ENCODE measurements at places on chromosomes 1 and 21.
A peak's percentile ranks its signal among the peaks of the same experiment; 100 is the strongest.

GRCh38 chr21:26554365-26554764, 18.7 kb downstream of the CYYR1 start:
- DNase-seq = no peak

- DNase-seq = peak; percentile 21
Observed at GRCh38 chr1:83583351-83584014, 415.4 kb downstream of the TTLL7 start.

DNA sequence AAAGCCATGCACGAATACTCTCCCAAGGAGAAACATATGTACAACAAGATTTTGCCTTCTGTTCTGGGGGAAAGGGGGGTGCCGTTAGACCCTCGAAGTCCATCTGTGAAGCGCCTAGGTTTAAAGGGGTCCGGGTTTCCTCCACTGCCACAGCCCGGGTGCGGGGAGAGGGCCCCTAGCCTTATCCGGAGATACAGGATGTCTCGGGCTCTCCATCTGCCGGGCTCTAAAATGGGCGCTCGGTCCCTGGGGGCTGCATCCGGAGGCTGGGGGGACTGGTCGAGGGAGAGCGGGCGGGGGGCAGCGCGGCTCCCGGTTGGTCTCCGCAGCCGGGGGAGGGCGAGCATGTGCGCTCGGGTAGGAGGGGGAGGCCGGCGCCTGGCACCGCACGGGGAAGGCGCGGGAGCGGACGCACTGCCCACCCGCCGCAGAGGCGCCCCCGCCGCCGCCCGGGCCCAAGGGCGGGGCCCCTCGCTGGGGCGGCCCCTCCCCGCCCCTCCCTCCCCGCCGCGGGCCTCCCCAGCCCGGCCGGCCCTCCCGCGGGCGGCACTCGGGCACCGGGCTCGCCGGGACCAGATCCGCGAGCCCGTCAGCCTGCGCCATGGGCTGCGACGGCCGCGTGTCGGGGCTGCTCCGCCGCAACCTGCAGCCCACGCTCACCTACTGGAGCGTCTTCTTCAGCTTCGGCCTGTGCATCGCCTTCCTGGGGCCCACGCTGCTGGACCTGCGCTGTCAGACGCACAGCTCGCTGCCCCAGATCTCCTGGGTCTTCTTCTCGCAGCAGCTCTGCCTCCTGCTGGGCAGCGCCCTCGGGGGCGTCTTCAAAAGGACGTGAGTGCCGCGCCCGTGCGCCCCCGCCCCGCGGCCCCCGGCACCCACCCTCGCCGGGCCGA, 63.1 kb downstream of the ELK4 start:
- no peak for DNase-seq

DNA sequence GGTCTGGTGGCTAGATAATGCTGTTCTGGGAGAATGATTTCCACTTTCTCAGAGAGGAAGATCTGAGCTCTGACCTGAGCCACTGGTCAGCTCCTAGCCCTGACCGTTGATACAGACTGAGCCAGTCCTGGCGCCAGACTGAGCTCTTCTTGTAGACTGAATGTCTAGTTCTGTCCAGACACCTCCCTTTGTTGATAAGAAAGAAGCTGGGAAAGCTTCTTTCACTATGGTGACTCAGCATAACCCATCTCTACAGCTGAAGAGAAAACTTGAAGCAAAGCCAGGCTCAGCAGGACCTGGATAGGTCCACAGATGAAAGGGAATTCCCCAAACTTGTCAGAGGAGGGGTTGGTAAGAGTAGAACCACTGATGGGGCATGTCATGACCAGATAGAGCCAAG, 9.9 kb upstream of the TRABD2B start:
- no peak for DNase-seq

GRCh38 chr1:183218971-183219615, 33.0 kb downstream of the LAMC2 start:
- DNase-seq = peak; percentile 60

- no peak for DNase-seq
Observed at GRCh38 chr1:205989786-205990185, 13.4 kb downstream of the RAB7B start.

DNA sequence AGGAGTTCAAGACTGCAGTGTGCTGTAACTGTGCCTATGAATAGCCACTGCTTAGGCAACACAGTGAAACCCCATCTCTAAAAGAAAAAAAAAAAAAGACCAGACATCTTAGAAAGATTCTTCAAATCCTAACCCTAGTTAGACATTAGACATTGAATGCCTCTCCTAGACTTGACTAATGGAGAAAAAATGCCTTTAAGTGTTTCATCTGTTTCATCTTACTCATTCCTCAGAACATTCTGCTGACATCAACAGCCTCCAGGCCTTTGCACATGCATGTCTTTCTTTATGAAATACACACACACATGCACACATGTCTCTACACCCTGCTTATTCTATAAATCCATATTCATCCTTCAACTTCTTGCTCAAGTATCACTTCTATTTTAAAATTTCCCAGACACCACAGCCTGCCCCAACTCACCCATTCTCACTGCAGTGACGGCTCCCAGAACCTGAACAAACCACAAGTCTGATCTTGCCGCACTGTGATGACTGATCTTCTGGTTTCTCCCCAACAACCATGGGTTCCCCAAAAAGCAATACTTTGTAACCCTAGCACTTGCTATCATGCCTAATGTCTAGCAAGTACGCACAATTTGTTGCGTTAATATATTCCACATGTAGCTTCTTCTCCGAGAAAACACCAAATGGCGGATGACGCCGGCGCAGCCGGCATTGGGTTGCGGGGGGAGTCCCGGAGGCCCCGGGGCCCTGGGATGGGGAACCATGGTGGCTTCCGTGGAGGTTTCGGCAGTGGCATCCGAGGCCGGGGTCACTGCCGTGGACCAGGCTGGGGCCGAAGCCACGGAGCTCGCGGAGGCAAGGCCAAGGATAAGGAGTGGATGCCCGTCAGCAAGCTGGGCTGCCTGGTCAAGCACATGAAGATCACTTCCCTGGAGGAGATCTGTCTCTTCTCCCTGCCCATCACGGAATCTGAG, 37.4 kb downstream of the LRRC52 start:
- DNase-seq = no peak

DNA sequence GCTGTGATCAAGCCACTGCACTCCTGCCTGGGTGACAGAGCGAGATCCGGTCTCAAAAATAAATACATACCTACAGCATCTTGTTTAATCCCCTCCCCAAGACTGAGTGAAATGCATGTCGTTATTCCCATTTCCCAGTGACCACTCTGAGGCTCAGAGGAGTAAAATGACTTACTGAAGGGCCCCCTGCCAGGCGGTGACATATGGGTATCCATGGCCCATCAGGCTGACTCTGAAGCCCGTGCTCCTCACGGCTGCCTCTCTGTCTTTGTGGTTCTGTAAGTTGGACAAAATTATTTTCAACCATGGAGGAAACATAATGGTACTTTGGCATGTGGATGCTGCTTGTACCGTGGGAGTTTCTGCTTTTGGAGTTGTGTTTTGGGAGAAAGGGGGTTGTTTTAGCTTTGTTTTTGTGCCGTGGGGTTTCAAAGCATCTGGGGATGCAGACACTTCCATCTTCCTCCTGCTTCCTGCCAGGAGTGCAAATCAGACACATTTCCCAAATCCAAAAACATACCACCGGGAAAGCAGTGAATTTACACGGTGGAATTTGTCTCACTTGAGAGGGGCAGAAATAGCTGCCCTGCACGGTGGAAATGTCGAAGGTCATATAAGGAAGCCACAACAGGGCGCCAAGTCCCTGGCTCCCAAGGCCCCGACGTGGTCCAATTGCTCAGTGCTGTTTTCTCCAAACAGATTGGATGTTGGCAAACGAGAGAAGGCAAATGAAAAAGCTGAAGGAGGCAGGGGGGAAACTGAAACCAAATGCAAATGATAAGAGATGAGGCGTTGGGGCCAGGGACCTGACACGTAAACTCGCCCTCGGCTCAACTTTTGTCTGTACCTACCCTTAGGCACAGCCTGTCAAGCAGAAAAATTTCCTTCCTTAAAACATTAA, 17.1 kb upstream of the PINK1 start:
- DNase-seq = no peak

DNA sequence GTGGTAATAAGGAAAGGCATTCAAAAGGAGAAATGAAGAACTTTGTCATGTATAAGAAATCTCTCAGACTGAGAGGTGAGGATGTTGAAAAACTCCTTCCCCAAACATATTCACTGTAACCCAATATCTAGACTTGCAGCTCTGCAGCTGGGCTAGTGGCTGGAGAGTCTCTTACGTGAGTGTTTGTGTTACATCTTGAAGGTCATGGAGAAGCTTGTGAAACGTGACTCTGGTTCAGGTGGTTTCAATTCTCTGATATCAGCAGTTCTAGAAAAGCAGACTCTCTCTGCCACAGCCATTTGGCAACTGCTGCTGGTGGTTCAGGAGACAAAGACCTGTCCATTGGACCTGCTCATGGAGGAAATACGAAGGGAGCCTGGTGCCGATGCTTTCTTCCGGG, 55.0 kb upstream of the EPHA8 start:
- no peak for DNase-seq

DNA sequence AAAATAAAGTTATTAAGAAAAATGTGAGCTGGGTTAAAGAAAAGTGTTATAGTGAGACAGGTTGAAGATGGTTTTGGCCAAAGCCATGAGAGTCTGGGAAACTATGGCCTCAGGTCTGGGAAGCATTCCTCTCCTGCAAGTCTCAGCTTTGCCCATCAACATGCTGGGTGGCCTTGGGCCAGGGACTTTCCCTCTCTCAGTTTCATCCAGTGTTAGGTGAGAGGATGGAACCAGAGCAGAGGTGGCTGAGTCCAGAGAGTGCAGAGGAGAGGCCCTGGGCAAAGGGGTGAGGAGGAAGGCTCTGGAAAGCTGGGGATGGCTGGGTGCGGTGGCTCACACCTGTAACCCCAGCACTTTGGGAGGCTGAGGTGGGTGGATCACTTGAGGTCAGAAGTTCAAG, 10.5 kb downstream of the PADI2 start:
- no peak for DNase-seq

GRCh38 chr1:32239790-32240139, 7.3 kb upstream of the FAM167B start:
- no peak for DNase-seq

GRCh38 chr1:163523375-163524029, 201.7 kb downstream of the NUF2 start:
- DNase-seq = no peak

DNA sequence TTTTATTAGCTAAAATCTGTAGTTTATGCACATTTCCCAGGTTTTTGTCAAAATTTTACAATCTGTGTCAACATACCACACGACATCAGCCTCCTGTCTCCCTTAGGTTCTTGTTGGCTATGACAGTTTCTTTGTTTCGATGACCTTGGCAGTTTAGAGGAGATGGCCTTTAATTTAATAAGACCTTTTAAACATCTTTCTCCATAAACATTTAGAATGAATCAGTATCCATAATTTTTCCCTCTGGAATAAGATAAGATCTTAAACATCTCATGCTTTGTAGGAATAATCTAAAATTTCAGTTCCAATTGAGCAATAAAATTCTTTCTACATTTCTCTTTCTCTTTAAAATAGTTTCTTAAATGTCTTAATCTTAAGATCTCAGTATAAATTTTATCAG, 28.7 kb upstream of the DYRK1A start:
- no peak for DNase-seq

- no peak for DNase-seq
Observed at GRCh38 chr1:29592731-29593130, 356.4 kb downstream of the PTPRU start.

GRCh38 chr1:164796916-164797315, 237.9 kb downstream of the PBX1 start:
- no peak for DNase-seq

DNA sequence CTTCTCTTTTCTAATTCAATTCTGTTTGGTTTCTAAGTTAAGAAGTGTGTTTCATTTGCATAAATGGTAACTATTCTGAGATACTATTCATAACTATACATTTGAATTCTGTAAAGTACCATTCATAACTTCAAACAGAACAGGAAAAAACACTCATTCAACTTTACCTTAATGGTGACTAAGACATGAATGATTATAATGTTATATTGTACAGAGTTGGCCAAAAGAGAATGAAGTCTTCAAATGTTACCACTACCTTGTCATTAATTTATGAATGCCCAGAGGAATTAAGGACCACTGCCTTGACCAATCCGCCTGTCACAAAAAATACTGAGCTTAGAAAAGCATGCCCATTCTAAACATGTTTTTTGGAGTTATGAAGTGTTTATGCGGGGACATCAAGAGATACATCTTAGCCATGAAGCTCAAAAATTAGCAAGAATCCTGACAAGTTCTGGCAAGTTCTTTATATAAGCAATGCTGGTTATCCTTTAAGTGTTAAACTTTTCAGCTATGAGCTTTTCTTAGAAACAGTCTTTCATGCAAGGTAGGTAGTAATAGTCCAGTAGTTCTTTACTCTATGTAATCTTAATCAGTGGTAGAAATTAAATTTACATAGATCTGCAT, 7.9 kb downstream of the WASF2 start:
- DNase-seq = no peak

DNA sequence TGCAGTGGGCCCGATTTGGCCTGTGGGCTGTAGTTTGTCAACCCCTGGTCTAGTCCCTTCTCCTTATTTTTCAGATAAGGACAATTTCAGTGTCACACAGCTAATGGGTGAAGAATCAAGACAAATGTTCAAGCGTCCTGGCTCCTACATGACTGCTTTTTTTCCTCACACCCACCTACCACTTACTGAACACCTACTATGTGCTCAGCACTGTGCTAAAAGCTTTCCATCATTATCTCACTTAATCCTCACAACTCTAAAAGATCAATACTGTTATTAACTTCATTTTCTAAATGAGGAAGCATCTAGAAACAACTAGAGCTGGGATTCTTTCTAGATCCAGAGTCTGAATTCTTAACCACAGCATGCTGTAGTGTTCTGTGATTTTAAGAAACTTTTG, 68.5 kb upstream of the EFHD2 start:
- no peak for DNase-seq

- no peak for DNase-seq
Observed at GRCh38 chr1:201016211-201016651, 7.3 kb downstream of the KIF21B start.

DNA sequence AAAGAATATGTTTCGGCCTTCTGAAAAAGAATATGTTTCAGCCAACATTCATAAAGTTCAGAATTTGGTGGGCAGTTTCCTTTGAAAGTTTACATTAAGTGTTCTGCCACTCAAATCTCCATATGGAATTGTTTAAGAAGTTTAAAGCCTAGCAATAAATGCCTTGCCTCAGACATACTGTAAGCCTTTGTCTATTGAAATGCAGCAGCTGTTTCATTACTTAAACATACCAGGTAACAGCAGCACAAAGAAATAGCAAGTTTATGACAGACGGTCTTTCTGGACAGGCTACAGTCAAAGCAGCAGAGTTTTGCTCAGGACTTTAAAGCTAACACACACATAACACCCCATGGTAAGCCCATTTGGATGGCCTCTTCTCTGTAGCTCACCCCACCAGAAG, 38.5 kb upstream of the C1orf105 start:
- no peak for DNase-seq

GRCh38 chr21:44539991-44540666, at the start of gene KRTAP10-1:
TSS of gene KRTAP10-1 (minus strand) at chr21:44540195. CDS start at chr21:44540150, 45 bp downstream.
- no peak for DNase-seq

- peak; percentile 26 for DNase-seq
Observed at GRCh38 chr1:22056936-22057335, 4.4 kb downstream of the CDC42 start.
